Left forelimb (tissue), 1 donor: ENCODE measurements at places on chromosomes 2 and 18.

DNA sequence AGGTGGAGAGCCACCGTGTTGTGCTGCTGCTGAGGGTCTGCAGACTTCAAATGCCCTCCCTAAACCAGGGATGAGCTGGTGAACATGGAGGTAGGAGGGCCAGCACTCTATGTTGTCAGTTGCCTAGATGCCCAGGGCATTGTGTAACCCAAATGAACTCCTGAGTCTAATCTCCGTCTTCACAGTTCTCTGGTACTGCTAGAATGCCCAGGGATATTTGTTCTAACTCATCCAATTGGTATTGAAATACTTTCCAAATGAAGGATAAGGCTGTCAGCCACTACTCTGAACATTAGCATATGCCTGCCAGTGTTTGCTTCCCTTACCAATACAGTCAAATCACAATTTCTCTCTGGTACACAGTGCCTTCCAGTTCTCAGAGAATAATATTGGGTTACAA lies 492.6 kb downstream of the SLC4A3 start:
- DNase-seq = no peak

DNA sequence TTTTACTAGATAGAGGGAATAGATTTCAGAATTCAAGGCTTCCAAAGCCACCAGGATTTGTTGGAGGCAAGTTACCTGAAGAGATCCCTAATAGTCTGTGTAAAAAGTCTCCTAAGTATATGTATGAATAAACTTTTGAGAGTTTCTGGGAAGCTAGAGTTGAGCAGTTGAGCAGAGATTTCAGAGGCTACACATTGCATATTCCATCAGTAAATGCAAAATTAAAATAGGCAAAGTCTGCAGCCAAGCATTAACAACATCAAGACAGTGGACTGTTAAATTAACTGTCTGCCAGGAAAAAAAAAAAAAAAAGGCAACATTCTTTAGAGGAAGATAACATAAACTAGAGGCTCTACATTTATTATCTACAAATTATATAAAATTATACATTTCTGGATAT lies 420.4 kb upstream of the TMEFF2 start:
- DNase-seq = no peak

- no peak for DNase-seq
Measured at GRCh38 chr2:190530248-190530900, 4.1 kb downstream of the NEMP2 start.

- DNase-seq = no peak
Measured at GRCh38 chr2:201859949-201860348, 53.6 kb downstream of the CDK15 start.

GRCh38 chr2:163708265-163708664 lies 27.5 kb downstream of the FIGN start:
- DNase-seq = no peak
